Liver (tissue), 10 donors: ENCODE measurements at places on chromosomes 11 and 22. TPM values are rescaled to one million over a fixed set of nuclear protein-coding genes. Genes with fewer than 3 reads are reported as not detected.

Gene CAPN5
- 6.5 TPM for total RNA-seq

DNA sequence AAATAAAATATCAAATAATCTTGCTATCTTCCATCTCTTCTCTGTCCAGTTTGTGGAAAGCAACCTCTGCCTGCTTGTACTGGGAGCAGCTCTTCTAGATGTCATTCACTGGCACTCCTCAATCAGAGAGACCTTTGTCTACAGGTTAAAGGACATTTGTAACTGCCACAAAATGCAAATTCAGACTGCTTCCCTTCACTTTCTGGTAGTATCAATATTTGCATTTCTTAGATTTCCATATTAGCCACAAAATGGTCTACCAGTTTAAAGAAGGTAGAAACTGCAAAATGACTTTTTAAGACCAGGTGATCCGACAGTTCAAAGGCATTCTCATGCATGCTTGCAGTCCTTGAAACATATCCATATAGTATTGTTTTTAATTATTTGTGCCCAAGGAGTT, 51.7 kb upstream of the RCN1 start:
- no peak for DNase-seq

DNA sequence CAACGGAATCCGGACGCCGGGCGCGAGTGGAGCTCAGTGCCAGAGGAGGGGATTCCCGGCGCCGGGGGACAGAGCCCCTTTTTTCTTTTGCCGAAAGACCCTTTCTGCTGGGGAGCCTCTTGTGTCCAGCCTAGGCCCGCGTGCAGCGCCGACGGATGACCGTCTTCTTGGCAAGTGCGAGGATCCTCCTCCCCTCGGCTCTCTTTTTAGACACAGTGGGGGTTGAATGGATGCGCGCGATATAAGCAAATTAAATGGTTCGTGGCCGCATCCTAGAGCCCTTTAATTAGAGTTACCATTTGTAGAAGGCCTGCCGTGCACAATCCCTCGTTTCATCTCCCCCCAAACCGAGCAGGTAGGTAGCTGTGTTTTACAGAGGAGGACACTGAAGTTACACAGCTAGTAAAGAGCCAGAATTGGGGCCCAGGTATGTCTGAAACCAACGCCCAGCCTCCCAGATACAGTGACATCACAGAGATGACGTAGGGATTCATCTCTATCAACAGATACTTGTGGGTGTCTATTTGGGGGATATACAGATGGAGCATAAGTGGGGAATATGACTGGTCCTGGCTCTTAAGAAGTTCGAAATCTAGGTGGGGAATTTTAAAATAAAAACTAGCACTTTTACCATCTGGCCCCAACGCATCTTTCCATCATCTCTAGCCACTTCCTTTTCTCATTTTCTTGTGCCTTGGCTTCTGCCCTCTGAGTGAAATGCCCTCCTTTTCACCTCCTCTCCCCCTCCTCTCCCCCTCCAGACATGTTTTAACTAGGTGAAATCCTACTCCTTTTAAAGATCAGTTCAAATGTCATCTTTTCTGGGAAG, 875 bp downstream of the TCP11L1 start:
- no peak for DNase-seq

Gene TSGA10IP
- not detected for total RNA-seq

Gene HBB
- total RNA-seq = 5.7 TPM

DNA sequence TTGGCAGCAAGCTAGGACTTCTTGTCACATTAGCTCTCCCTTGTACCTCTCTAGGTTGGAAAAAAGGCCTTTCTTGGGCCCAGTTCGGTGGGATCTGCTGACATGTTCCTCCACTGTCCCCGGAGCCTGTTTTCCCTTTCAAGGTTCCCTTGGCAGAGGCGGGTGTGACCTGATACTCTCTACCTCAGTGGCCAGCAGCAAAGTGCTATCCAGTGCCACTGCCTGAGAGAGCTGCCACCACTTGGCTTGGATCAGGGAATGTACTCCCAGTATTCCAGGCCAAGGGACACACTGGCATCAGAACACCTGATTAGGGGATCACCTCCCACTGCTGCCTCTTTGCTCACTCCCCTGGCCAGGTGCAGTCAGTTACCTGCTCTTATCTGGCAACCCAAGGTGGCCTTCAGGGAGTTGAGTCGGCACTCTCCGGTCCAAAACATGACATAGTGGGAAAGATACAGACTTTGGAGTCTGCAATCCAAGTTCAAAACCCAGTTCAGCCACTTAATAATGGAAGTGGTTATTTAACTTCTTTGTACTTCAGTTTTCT, 17.8 kb upstream of the NAV2 start:
- no peak for DNase-seq

- DNase-seq = peak; percentile 73
Observed at GRCh38 chr22:43230971-43231723, 44.2 kb upstream of the TTLL12 start.

Gene HSPB2
- 0.14 TPM for total RNA-seq

DNA sequence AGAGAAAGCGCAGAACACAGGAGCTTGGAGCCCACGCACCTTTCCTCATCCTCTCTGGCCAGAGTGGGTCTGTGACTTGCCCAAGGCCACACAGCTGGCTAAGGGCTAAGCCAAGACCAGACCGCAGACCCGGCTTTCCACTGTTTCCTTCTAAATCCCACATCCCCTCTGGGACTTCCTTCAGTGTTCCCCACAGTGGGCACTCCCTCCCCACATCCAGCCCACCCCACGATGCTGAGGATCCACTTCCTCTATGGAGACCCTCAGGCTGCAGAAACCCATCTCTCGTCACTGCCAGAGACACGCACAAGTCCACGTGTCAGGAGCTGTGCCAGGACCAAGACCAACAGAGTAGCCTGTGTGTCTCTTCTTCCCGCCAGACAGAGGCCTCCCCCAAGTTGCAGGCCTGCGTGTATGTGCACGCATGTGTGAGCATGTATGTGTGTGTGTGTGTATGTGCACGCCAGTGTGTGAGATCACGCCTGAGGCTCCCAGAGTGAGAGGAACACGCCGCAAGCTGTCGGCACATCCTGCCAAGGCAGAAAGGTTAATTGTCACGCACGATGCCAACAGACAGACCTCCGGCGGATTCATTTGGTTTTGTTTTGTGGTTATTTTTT, 21.6 kb downstream of the PDGFB start:
- no peak for DNase-seq

GRCh38 chr11:74611369-74611861, 19.0 kb downstream of the POLD3 start:
- DNase-seq = no peak

Gene FAM83F
- 1.2 TPM for total RNA-seq

DNA sequence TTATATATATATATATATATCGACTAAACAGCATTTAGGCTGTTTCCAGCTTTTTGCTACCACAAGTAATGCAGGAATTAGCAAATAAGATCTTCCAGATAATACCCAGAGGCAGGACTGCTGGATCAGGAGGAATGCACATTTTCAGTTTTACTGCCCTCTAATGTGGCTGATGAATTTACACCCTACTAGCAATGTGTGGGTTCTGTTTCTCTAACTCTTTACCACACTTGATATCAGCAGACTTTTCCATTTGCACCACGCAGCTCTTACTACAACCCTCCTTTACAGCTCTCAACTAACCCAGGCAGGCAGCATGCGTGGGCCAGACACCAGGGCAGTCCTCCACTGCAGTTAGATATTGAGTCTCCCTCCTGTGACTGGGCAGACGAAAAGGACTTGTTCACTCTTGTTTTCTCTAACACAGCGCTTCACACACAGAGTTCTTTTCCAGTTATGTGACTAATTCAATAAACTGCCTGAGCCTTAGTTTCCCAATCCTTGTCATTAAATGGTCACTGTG, 67.7 kb downstream of the IGLL5 start:
- no peak for DNase-seq

- DNase-seq = no peak
Observed at GRCh38 chr11:82458761-82459160, 274.9 kb downstream of the FAM181B start.

GRCh38 chr22:40499209-40499623, 128.8 kb downstream of the SGSM3 start:
- no peak for DNase-seq

DNA sequence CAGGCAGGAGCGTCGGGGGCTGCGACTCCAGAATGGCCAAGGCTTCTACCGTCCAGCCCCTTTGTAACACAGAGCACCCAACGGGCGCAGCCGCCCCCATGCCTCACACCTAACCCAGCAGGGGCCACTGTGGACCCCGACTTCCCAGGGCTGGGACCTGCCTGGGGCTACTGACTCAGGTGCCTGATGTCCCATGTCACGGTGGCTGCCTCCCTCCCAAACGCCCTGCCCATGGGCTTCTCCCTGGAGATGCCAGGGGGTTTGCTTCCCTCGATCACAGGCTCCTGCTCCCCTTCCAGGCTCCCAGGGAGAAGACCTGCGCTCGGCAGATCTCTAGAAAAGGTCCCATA, 84.0 kb downstream of the MYEOV start:
- no peak for DNase-seq

DNA sequence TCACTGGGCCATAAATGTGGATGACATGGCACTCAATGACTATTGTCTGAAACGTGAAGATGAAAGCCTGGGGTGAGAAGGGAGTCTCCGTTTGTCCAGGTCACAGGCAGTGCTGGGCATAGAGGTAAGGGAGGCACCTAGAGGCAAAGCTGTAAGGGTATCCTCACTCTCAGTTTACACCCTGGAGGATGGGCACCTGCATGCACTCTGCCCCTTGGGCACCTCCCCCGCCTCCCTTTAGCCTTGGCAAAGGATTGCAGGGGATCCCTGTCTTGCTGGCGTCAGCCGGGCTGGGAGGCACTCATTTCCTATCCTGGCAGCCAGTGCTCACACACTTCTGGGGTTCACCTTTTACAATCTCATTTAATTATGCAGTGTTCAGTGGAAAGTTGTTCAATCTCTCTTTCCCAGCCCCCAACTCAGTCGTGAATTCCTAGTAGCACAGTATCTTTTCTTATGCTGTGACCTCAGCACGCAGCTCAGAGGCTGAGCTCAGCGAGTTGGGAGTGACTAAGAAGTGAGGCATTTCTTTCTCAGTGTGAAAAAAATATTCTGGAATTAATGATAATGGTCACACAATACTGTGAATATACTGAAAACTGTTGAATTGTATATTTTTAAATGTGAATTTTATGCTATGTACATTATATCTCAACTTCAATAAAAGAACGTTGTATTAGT, 866.6 kb downstream of the BRD1 start:
- DNase-seq = peak; percentile 20

DNA sequence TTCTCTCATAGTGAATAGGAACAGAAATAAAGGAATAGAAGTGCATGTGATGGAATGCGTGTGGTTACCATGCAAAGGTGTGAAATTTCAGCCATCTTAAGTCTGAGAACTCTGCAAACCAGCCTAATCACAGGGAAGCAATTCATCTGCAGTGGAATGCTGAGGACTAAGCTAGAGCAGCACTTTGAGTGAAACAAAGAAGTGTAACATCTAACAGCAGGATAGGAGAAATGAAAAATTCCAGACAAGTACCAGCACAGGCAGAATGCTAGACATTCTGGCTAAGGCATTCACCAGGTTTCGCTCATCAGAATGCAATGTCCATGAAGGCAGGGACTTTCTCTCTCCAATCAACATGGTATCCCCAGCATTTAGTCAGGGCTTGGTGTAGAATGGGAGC, 41.2 kb upstream of the SLC36A4 start:
- DNase-seq = no peak

- no peak for DNase-seq
Observed at GRCh38 chr11:11169715-11170351, 183.2 kb downstream of the CSNK2A3 start.

- DNase-seq = no peak
Observed at GRCh38 chr11:113977071-113977490, 2.2 kb downstream of the HTR3A start.

Gene CRACR2B
- 0.14 TPM for total RNA-seq

DNA sequence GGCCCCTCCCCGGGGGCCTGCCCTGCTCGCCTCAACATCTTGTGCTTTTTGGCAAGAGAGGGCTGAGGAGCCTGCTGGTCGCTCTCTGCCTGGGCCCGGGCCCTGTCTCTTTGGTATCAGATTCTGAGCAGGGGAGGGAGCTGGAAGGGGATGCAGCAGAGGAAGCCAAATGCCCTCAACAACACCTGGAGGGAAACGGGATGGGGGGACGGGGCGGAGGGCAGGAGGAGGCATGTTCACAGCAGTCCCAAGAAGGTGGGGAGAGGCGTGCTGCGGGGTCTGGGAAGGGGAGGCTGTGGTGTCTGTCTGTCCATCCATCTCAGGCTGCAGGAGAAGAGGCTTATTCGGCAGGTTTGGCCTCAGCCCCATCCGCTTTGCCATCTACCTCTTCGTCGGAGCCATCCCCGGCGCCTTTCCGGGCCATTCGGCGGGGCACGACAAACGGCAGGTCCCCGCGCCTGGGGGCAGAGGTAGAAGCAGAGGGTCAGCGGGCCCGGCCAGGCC, 29.4 kb downstream of the APOL1 start:
- no peak for DNase-seq
